ENCODE measurements at places on chromosomes 7 and 10.
A peak's percentile ranks its signal among the peaks of the same experiment; 100 is the strongest.

DNA sequence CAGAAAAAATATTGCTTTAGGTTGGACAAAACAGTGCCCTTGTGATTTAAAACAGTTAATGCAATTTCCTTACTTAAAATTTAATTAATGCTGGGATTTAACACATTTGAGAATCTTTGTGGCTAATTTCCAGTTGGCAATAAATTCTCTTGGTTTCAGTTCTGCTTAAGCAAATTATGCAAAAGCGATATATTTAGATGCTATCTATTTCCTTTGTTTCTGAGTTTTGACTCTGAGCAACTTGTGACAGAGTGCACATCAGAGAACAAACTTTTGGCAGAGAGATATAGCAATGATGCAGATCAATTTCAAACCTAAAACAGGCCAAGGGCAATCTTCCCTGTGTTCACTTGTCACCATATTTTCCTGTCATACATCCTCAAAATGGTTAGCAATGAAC lies 933.6 kb upstream of the ZWINT start:
- DNase-seq: no peak

DNA sequence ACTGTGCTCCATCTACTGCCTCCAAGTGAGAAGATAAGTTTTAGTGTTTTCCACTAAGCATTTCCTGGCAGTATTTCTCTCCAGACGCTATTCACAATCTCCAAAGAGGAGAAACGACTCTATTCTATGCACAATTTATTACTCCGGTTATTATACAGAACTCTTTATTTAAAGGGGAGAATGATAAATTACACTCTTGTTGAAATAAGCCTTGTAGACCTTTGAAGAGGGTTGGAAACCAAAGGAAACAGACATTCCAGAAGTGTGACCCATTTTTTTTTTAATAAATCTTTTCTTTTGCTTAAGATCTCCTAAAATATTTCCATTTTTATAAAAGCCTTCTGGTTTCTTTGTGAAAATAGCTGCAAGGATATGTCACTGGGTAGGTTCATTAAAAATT lies 76.1 kb upstream of the HDAC9 start:
- no peak for DNase-seq

DNA sequence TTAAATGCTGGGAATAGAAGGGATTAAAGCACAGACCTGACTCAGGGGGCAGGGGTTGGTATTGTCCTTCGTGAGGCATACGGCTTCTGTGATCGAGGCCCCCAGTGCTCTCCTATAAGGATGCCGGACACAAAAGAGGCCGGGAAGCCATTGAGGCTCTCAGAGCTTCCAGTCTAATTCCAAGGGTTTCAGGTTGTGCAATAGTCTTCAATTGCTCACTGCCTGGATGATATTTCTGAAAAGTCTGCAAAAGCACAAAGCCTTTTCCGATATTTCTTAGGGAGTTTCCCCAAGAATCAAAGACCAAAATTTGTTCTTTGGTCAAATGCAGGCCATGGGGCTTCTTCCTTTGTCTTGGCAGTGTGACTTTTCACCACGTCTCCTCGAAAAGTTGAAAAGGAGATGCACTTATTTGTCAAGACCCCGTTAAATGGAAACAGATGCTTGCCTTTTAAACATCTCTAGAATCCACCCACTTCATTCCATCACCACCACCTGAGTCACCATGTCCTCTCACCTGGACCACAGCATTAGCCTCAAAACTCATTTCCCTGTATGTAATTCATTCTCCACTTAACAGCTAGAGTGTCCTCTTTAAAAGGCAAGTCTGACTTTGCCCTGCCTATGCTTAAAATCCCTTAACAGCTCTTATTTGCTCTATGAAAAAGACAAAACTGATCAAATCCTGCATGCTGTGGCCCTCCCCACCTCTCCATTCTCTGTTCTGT lies 134.8 kb upstream of the NAMPT start:
- DNase-seq: no peak

GRCh38 chr7:47937065-47937687 lies 11.1 kb downstream of the PKD1L1 start:
- no peak for DNase-seq

- no peak for DNase-seq
These were observed 249.5 kb downstream of the GRID1 start for GRCh38 chr10:86117051-86117450.

DNA sequence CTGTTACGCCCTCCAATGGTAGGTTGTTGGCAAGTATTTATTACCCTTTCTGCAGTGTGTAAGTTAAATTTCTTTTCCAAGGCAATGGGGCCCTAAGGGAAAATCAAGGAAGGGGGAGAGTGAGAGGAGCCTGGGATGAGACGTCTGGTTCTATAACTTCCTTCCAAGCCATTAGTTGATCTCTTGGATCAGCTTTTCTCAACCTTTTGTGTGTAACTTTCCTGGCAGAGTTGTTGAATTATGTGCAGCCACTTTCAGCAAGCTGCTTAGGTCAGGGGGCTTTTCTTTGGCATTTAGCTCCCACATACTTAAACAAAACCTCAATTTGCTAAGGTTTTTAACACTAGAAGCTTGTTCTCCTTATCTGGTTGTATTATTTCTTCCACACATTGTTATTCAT lies 127.1 kb downstream of the NXPH1 start:
- no peak for DNase-seq

GRCh38 chr10:15672469-15672868 lies 47.3 kb downstream of the ITGA8 start:
- no peak for DNase-seq

DNA sequence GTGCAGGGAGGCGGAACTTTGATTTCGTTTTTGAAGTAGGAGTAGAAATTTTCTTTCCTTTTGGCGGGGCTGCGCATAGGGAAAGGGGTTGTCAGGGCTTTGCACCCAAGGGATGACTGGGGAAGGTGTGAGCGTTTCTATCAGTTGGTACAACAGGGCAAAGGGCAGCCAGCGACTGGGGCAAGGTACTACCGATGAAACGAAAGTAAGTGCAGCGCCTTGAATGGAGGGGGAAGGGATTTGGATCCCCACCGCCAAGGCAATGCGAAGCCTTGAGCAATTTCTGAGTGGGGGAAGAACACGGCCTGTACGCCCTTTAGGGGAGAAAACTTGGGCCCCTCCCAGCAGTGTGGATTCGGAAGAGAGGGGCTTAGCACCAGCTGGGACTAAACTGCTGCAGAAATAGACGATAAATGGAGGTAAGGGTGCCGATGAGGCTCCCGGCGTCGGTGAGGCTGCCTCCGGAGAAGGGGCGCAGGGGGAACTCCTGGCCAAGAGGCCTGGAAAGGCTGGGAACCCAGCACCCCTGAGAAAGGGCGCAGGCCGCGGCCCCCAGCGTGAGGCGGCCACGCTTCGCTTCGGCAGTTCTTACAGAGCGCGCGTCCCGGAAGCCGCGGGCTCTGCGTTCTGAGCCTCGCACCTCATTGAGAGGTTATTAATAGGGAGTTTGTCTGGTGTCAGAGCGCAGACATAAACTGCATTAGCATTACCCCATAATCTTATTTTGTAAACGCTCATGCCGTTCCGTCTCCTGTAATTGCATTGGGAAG lies 10.0 kb upstream of the TLX1 start:
- no peak for DNase-seq

GRCh38 chr10:688312-689120 lies 952 bp downstream of the DIP2C start:
- no peak for DNase-seq

DNA sequence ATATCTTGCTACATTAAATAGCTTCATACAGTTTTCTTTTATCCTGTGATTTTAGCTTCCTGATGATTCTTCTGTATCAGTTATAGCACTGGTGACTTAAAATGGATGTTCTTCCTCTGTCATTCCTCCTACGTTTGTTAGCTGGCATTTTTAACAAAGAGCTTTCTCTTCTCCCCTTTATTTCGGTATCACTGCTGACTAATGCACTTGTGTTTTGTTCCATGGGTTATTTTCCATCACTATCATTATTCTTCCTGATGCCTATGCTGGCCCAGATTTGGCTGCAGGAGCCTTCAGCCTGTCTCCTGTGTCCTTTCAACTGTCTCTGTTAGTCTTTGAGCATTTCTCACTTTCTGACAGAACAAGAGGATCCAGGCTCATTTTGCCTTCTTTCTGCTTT lies 13.1 kb downstream of the BMS1 start:
- DNase-seq: no peak

- DNase-seq: no peak
These were observed 6.4 kb downstream of the CHST15 start for GRCh38 chr10:124086787-124087671.

DNA sequence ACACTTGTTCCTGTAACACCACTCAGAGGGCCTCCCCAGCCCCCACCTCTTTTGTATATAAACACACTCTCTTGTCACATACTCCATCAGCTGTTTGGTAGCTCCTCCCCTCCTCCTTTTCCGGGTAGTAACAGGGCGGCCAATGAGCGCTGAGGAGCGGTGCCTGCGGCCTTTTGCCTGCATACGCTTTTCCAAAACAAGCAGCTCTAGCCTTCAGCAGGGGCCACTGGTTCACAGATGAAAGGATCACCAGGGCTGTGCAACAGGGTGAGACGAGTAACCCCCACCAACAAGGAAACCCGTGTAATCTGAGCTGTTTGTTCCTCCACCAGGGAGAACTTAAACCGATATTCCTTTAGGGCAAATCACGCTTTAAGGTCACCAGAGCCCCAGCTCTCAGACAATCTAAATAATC lies 3.9 kb downstream of the UBE2H start:
- peak; percentile 47 for DNase-seq

GRCh38 chr7:20435305-20435704 lies 104.6 kb downstream of the ITGB8 start:
- no peak for DNase-seq

GRCh38 chr7:151890355-151891004 lies 13.6 kb upstream of the PRKAG2 start:
- DNase-seq: no peak

DNA sequence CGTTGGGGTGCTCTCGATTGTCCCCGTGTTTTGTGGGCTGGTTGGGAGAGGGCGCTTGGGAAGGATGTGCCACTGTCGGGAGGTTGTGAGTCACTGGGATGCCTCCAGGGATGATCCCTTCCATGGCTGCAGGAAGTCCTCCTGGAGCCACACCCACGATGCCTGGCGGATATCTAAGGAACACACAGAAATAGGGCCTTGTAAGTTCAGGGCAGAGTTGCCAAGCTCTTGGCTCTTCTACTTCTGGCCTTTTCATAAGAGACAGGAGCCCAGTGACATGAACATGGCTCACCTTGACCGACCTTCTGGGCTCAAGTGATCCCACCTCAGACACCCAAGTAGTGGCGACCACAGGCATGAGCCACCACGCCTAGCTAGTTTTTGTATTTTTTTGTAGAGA lies 47.6 kb downstream of the ZRANB1 start:
- DNase-seq: no peak

DNA sequence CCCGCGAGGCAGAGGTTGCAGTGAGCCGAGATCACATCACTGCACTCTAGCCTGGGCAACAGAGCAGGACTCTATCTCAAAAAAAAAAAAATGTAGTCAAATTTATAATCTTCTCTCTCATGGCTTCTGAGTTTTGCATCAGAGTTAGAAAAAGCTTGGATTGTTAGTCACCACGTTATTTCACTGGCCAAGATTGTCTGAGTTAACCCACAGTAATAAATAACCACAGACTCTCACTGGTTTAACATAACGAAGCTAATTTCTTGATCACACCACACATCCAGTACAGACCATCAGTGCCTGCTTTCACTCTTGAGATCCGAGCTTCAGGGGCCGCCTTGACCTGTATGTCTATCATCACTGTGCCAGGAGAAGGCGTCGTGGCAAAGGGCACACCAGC lies 116.8 kb upstream of the JCAD start:
- DNase-seq: no peak

- DNase-seq: no peak
These were observed 78.4 kb downstream of the NRG3 start for GRCh38 chr10:81953420-81953819.

DNA sequence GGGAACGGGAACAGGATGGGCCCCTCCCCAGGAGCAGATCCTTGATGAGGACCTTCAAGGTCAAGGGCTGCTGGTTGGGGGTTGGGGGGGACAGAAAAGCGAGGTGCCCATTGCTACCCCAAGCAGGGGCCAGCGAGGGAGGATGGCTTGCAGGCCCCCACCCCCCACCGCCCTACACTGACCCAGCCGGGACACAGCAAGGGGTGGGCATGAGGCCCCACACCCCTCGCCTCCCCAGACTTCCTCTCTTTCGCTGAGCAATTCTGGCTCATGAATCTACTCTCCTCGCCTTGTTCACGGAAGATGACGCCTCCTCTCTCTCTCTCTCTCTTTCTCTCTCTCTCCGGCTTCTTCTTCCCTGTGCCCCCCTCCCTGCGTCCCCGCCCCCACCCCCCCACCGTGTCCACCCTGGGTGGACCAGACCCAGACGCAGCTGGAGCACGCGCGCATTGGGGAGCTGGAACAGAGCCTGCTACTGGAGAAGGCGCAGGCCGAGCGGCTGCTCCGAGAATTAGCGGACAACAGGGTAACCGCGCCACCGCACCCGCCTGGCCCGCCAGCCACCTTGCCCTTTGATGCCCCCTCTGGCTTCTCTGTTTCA lies 81.1 kb upstream of the GTF2IRD1 start:
- no peak for DNase-seq

DNA sequence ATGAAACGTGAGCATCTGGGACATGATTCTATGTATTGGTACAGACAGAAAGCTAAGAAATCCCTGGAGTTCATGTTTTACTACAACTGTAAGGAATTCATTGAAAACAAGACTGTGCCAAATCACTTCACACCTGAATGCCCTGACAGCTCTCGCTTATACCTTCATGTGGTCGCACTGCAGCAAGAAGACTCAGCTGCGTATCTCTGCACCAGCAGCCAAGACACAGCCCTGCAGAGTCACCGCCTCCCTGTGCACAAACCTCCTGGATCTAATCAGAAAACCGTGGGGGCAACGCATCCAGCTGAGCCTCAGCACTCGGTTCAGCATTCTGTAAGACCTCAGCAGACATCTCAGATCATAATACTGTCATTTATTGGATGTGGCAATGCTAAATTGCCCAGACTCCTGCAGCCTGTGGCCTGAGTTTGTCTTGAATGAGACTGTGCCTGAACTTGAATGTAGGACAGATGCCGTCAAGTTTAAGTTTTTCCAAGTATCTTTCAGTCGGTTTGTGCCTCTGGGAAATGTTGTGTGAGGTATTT lies 41.5 kb upstream of the PRSS58 start:
- DNase-seq: no peak

DNA sequence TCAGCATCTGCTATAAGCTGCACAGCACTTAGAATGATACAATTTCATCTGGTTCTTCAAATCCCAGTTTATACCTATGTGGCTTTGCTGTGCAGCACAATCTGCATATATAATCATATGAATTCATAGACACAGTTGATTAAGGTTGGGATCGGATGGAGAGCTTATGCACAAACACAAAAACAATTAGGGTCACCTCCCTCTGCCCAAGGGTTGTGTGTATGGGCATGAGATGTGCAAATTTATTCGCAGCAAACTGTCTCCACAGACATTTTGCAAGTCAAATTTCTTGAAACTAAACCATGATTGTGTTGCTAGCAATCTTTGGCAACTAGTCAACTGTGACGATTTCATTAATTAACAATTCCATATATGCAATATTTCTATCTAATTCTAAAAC lies 955.7 kb downstream of the SORCS3 start:
- DNase-seq: no peak

- DNase-seq: no peak
These were observed 61.9 kb upstream of the OPN4 start for GRCh38 chr10:86592413-86592812.

GRCh38 chr7:88090240-88090639 lies 129.6 kb downstream of the SRI start:
- no peak for DNase-seq

- no peak for DNase-seq
These were observed 260.2 kb upstream of the PRKCQ start for GRCh38 chr10:6840201-6840691.

Data from activated naive CD8-positive, alpha-beta T cell treated with anti-CD3 and anti-CD28 coated beads, Interleukin-2, amount 50 U/mL, for 16 hours (primary cell).